ENCODE measurements at places on chromosomes 5 and 9. TPM values are rescaled to one million over a fixed set of nuclear protein-coding genes. Genes with fewer than 3 reads are reported as not detected.

EDIL3 gene
- total RNA-seq = 0.04 TPM

SLC6A7 gene
- total RNA-seq = not detected

DNA sequence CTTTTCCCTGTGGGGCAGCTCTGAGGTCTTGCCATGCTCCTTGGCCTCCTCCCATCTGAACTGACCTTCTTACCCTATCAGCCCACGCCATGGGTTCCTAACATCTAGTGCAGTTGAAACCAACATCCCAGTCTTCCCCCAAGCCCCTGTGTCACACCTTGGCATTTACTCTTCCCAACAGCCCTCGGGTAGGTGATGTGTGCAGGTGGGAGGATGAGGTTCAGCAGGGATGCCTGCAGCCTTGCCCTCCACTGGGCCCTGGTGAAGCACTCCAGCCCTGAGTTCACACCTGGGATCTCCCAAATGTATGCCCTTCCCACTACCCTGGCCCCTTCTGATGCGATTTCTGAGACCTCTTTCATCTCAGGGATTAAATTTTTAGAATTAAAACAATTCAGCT lies 15.5 kb downstream of the IRX2 start:
- DNase-seq = no peak

DNA sequence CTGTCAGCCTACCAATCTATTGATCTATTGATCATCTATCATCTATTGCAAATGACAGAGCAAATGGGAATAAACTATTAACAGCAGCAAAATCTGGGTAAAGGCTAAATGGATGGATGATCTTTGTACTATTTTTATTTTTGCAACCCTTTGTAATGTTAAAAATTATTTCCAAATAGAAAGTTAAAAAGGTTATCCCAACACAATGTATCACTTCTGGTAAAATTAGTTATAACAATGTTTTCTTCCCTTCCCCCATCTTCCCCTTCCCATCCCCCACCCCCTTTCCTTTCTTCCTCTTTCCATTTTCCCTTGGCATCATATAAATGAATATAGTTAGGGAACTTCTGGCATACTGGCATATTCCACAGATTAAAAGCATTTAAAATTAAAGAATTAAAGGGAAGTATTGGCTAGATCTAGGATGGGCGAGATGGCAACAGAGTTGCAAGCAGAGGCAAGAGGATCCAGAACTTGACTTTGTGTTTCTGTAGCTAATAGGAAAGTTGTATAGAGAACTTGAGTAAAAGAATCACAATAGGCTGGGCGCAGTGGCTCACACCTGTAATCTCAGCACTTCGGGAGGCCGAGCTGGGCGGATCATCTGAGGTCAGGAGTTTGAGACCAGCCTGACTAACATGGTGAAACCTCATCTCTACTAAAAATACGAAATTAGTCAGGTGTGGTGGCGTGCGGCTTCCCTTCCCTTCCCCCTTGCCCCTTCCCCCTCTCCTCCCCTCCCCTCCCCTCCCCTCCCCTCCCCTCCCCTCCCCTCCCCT lies 66.6 kb upstream of the TAF11L2 start:
- no peak for DNase-seq

- no peak for DNase-seq
Measured at GRCh38 chr5:174925586-174925985, 201.2 kb downstream of the MSX2 start.

- no peak for DNase-seq
Measured at GRCh38 chr9:85431339-85432102, 310.2 kb downstream of the AGTPBP1 start.

Measured in foreskin keratinocyte (primary cell).